NCI-H2081 (cell line): ENCODE measurements at places on chromosomes 16 and 17.

- peak; percentile 90 for DNase-seq
These were observed 7.9 kb downstream of the PNPO start for GRCh38 chr17:47949197-47949759.

DNA sequence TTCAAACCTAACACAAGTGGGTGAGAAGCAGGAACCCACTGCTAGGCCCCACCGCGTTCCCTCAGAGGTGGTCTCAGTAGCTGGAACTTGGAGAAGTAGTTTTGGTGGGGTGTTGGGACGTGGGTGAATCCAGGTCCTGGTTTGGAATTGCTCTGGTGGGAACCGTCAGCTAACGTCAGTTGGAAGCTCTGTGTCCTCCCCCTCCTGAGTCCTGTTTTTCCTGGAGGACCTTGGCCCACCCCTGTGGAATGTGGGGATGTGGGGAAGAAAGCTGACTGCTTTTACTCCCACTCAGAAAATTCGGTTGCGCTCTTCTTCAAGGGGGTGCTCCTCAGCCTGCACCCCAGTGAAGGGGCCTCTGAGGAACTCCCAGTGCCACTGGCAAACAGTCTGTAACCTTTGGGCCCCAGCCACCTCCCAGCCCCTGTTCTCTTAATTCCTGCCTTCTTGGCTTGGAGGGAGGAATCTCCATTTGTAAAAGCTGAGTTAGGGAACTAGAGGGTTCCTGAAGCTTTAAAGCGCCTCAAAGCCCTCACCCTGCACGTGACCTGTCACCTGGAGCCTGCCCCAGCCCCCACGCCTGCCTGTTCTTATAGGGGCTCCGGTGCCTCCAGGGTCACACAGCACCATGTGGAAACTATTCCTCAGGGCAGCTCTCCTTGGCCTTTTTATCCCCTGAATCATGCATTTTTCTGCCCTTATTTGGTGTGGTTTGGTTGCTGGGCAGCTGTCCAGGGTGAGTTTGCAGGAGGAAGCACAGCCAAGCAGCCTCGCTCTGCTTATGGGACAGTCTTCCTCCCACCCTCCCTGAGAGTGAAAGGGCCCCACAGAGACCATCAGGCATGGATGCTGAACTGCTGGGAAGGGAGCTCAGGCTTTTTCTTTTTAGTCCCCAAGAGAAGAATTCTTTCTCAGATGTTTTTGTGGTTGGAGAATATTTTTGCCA lies 16.2 kb upstream of the NAGLU start:
- no peak for DNase-seq

GRCh38 chr16:16076423-16076813 lies 127.0 kb downstream of the ABCC1 start:
- DNase-seq = no peak

DNA sequence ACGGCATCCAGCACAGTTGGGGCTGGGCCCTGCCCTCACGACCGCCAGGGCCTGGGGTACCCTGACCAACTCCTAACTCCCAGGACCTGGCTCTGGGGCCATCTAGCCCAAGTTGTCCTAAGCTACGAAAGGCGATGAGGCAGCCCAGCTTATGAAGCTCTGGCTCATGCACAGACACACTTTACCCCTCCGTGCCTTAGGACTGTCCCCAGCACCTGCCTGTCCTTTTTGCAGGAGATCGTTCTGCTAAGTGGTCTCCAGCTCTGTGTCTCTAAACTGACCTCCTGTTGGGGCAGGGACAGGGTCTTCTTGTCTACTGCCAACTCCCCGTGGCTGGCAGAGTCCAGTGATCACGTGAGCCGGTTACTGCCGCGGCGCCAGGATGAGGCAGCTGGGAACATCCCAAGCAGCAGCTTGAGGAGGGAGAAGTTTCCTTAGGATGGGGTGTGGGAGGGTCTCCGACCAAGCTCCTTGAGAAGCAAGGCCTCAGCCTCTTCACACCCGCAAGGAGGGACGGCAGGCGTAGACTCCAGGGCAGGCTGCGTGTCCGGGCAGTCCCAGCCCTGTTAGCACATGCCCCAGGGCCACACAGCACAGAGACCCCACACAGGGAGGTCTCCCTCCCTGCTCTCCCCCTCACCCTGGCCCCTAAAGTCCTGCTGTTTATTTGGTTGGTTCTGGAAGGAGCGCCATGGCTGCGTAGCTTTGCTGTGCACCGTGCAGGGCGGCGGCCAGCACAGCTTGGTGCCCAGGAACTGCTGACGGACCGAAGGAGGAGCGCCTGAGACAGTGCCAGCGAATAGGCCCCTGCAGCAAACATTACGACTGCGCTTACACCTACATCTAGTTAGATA lies 16.4 kb upstream of the METRNL start:
- no peak for DNase-seq

GRCh38 chr16:17512636-17513220 lies 42.0 kb upstream of the XYLT1 start:
- no peak for DNase-seq

DNA sequence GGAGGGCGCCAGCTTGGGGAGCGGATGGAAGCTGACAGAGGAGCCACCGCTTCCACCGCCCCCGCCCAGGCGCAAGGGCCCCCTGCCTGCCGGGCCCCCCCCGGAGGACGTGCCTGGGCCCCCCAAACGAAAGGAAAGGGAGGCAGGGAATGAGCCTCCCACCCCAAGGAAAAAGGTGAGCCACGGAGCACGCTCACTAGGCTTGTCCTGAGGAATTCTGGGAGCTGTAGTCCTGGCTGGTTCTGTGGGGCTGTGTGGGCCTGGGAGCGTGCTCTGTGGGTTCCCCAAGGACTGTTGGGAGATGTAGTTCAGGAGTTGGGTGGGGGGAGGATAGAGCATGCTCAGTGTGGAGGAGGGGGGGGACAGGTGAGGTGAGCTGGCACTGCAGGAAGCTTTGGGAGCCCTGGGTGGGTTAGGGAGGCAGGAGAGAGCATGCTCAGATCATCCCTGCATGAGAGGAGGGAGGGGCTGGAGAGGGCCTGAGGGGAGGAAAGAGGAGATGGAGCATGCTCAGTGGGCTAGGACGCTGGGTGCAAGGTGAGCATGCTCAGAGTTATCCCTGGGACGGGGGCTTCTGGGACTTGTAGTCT lies 4.5 kb downstream of the FBXL19 start:
- peak; percentile 94 for DNase-seq

GRCh38 chr16:35754391-35755369 lies 2295.3 kb downstream of the TP53TG3F start:
- DNase-seq = no peak

DNA sequence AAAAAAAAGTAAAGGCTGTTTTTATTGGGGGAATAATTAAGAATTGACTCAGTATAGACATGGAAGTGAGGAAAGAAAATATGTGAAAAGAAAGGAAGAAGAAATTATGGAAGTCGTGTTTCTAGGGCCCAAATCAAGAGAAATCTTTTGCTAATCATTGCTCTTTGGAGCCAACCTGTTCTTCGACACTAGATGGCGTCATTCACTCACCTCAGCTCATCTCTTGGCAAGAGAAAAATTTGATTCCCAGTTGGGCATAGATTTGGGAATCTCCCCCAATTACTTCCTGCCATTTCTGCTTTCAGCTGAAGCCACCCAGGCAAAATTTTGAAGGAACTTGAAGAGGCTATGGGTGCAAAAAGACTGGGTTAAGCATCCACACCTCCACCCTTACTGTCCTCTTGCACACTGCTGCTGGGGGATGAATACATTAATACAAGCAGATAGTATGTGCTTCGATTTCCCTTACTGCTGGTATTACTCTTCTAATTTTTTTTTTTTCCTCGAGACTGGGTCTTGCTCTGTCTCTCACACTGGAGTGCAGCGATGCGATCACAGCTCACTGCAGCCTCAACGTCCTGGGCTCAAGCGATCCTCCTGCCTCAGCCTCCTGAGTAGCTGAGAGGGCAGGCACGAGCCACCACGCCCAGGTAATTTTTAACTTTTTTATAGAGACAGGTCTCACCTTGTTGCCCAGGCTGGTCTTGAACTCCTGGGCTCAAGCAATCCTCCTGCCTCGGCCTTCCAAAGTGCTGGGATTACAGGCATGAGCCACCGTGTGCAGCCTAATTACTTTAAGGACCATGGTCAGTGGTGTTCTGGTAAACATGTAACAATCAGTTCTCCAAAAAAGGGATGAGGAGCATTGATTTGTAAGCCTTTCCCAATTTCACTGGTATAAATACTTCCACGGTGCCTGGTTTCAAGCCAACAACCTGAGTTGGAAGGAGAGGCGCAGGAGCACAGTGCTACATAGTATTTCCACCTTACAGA lies 13.5 kb downstream of the PSMD7 start:
- peak; percentile 10 for DNase-seq

DNA sequence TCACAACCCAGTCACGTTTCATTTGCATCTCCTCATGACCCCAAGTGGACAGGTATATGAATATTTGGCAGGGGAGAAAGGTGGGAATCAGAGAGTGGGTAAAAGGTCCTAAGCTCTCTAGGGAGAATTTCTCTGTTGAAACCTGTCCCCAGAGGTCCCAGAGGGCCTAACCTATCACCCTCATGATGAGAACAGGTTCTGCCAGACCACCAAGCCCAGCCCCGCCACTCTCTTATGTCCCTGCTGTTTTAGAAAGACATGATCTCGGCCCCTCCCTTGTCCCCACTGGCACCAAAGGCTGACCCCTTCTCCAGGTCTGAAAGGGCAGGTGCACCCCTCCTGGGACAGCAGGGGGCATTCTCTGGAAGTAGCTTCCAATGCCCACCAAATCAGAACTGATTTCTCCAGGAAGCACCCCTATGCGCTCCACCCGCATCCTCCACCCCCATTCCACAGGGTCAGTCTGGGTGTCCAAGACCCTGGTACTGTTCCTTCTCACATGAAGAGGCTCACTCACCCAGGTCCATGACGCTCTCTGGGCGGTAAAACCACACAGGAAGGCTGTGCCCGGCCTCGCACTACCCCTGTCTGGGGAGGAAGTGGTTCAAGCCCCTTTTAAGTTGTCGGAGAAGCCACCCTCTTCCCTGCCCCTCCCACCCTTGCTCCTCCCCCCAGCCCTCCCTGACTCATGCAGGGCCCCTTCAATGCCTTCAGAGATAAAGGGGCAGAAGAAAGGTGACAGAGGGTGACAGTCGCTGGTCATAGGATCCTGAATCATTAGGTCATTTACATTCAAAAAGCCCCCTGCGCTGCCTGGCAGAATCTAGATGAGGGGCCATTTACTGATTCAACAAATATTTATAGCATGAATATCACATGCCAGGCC lies at the start of gene CCR7:
Gene CCR7, minus strand, starts transcription at position 590 of the 886 bp plus-strand sequence. Its CDS starts 63 bp downstream, at position 527.
- no peak for DNase-seq

GRCh38 chr17:31283841-31284240 lies 13.2 kb downstream of the OMG start:
- no peak for DNase-seq

DNA sequence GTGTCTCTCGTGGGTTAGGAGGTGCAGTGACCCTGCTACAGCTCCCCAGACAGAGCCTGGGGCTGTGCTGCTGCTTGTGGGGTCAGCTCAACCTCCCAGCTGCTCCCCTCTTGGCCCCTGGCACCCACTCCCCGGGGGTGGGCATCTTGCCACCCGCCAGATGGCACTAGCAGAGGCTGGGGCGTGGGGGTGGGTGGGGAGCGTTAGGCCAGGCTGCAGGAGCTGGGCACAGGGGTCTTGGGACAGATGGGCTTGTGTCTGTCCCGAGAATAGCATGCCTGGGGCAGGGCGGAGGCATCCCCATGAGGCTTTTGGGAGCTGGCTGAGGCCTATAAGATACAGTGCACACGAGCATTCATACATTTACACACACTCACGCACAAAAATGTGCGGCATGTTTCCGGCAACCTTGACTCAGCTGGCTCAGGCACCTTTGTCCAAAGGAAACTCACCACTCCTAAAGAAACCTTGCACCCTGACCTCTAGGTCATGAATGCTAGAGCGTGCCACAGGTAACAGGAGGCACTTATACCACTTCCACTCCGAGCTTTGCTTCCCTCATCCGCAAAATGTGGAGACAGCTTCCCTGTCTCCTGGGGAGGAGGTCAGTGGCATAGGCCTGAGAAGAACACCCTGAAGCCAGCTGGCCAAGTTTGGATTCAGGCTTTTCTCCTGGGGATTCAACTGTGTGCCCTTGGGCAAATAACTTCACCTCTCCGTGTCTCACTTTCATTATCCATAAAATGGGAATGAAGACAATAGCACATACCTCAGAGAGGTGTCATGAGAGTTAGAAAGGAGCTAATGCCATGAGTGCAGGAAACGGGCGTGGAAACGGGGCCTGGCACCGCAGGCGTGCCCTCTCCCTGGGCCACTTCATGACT lies 78.9 kb upstream of the LHX1 start:
- DNase-seq = no peak

DNA sequence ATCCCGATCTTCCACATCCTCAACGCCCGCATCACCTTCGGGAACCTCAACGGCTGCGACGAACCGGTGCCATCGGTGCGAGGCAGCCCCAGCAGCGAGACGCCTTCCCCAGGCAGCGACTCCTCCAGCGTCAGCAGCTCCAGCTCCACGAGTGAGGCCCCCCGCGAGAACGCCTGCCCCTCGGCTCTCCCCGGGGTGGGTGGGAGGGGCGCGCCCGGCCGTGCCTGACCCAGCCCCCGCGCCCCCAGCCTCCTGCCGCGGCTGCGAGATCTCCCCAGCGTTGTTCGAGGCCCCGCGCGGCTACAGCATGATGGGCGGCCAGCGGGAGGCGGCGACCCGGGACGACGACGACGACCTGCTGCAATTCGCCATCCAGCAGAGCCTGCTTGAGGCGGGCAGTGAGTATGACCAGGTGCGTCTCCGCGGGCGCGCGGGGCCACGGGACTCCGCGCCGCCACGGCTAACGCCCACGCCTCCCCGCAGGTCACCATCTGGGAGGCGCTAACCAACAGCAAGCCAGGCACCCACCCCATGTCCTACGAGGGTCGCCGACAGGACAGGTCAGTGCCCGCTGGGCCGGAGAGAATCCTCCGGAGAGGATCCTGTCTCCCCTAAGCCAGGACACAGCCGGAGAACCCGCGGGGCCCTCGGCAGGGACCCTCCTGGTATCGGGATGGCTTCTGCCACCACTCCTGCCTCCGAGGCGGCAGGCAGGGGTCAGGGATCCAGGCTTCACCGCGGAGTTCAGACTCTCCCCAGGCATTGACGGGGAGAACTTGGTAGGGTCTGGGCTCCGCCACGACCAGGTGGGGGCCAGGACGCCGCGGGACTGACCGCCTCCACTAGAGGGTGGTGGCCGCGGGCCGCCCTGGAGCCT lies 10.1 kb downstream of the CORO6 start:
- DNase-seq = no peak

DNA sequence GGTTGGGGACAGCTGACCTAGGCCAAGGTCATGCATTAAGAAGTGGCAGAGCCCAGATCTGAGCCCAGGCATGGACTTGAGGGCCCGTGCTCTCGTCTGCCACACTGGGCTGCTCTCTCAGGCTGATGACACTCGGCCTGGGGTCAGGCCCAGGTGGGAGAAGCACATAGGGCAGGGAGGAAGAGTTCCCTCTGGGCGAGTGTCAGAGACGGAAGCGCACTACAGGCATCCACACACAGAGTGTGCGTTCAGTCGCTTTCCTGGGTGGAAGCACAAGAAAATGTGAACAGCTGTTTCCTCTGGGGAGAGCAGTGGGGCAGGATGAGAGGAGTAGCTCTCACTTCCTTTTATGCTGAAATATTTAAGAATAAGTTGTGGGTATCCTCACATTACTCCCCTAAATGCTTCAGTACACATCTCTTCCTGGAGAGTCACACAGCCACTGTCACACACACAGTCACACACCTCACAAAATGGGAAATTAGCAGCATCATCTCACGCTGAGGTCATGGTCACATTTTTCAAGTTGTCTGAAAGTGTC lies 59.7 kb downstream of the B9D1 start:
- DNase-seq = no peak
